ENCODE measurements at places on chromosomes 5 and 9. TPM values are rescaled to one million over a fixed set of nuclear protein-coding genes. Genes with fewer than 3 reads are reported as not detected.

OR13C2 gene
- not detected for total RNA-seq

- no peaks in the 10 kb centered on the region for H3K36me3 ChIP-seq
- peak; percentile 11 for DNase-seq
- H3K27ac ChIP-seq, result no peak overlapping the region
- H3K27me3 ChIP-seq, result no peaks in the 10 kb centered on the region
Observed at GRCh38 chr9:112925058-112925641, 34.5 kb upstream of the SLC46A2 start.

- no peaks in the 10 kb centered on the region for H3K36me3 ChIP-seq
- H3K27me3 ChIP-seq, result no peaks in the 10 kb centered on the region
- no peak overlapping the region for H3K4me3 ChIP-seq
- H3K4me1 ChIP-seq, result no peaks in the 10 kb centered on the region
- no peak overlapping the region for H3K27ac ChIP-seq
Observed at GRCh38 chr5:114744406-114744805, 382.5 kb downstream of the KCNN2 start.

- H3K27ac ChIP-seq, result no peak overlapping the region
- DNase-seq, result no peak
- no peak overlapping the region for H3K4me3 ChIP-seq
- H3K4me1 ChIP-seq, result no peaks in the 10 kb centered on the region
Observed at GRCh38 chr5:155049569-155050383, 36.2 kb downstream of the KIF4B start.

Measured in thyroid gland (tissue), 4 donors.